CD4-positive, alpha-beta T cell treated with Interleukin-15 for 1 hour (primary cell): ENCODE measurements at places on chromosomes 1 and 21.

DNA sequence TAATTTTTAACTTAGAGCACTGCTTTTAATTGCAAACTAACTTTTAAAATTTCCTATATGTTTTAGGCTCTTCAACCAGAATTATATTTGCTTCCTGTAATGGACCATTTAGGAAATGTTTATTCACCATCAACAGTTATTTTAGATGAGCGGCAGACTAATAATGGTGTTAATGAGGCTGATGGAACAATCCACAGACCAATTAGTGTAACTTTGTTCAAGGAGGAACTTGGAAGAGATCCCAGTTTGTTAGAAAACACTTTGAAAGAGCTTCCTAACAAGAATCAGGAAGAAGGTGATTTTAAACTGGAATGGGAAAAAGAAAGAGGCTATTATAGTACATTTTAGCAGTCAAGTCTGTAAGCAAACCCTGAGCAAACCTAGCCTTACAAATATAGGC is 19.4 kb upstream of the GNG5 start:
- DNase-seq, result no peak

DNA sequence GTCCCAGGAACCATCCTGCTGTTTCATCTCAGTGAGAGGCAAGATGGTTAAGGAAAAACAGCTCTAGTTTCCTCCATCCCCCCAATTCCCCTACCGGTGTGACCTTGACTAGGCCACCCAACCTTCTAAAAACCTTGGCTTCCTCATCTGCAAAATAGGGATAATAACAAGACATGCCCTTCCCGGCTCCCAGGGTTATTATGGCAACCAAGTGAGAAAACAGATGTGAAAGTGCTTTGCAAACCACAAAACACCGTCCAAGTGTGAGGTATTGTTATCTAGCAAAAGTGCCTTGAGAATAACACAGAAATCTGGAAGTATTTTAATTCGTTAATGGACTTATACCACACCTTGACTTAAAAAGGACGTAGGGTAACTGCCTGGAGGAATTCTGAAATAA is 62.7 kb downstream of the ITPKB start:
- DNase-seq, result no peak

- no peak for DNase-seq
These were observed 20.6 kb upstream of the SLC45A3 start for GRCh38 chr1:205700865-205701401.

GRCh38 chr1:4700801-4701200 is 46.4 kb downstream of the AJAP1 start:
- no peak for DNase-seq

DNA sequence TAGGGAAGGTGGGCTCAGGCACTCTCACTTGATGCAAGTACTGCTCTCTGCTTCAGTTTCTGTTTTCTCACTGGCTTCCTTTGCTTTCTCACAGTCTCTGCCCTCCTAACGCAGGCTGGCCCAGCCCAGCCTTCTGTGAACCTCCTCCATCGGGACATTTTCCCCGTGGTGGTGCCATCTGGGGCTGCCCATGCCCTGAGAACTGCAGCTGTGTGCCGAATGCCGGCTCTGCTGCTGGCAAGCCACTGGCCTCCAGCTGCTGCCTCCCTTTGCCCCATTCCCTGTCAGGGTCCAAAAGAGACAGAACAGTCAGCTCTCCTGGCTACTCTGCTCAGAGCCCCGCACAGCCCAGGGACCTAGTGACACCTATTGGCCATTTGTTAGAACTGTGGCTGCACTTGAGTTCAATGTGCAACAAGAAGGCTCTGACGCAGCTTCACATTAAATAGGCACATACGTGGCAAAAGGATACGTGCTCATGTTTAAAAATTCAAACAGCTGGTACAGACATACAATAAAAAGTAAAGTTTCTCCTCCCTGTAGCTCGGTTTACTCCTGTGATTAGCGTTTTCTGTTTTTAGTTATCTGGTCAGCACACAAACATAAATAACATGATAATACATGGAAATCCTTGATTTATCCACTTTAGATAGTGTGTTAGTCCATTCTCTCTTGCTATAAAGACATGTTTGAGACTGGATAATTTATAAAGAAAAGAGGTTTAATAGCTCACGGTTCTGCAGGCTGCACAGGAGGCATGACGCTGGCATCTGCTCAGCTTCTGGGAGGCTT is 46.6 kb downstream of the FCRL5 start:
- peak; percentile 43 for DNase-seq

DNA sequence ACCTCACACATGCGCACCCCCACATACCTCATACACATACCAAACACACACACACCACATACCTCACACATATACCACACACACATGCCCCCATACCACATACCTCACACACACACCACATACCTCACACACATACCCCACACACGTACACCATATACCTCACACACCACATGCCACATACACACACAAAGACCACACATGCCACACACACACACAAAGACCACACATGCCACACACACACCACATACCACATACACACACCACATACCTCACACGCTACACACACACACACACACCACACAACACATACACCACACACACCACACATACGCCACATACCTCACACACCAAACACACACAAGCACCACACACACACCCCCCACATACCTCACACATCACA is 30.0 kb downstream of the HIVEP3 start:
- DNase-seq, result no peak

- no peak for DNase-seq
These were observed 716 bp upstream of the MTARC1 start for GRCh38 chr1:220786057-220786336.

DNA sequence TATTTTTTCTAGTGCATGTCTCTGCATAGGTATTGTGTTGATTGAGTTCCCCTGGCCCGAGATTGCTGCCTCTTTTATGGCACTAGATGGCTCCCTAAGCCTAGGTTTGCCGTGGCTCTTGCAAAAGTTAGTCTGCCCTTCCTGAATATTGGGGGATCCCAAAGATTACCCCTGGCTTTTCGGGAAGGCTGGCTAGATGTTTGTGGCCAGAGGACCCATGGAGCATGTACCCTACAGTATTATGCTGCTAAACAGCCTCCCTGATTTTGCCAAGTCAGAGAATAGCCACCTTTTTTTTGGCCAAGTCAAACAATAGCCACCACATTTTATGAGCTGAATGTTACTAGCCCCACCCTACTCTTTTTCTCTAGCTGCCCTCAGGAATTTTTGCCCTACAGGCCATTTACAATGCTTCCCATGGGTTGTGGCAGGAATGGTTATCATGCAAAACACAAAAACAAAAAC is 343.2 kb downstream of the OLFM3 start:
- no peak for DNase-seq

GRCh38 chr1:221478050-221478949 is 263.6 kb downstream of the DUSP10 start:
- peak; percentile 51 for DNase-seq

DNA sequence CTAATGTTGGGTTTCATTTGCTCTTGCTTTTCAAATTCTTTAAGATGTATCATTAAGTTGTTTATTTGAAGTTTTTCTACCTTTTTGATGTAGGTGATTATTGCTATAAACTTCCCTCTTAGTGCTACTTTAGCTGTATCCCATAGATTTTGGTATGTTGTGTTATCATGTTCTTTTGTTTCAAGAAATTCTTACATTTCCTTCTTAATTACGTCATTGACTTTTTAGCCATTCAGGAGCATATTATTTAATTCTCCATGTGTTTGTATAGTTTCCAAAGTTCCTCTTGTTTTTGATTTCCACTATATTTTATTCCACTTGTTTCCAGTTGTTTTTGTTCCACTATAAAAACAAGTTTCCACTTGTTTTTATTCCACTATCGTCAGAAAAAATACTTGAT is 15.0 kb downstream of the GPR88 start:
- DNase-seq, result no peak

- no peak for DNase-seq
These were observed 297.2 kb downstream of the TGFB2 start for GRCh38 chr1:218642033-218642948.

DNA sequence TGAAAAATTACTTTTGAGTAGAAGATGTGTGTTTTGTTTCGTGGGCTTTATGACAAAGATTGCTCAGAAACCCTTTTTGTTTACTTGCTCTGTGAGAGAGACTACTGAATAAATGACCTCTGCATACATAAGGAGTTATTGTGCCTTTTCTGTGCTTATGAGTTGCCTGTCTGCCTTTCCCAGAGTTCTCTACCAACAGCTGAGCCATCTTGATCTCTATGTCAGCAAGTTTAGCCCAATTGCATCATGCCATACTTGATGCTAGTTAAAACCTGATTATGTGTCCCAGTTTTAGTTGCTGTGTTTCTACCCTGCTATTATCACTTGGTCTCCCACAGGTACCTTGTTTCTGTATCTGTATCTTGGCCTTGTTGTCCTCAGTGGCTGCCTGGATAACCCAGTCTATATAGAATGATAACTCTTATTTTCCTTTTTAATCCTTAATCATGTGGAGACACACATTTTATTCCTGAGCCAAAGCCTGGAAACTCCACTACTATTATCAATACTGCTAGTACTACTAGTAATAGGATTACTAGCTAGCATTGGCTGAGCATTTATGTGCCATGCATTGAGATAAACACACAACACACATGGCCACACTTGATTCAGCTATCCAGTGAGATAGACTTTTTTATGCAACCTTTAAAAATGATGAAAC is 28.7 kb upstream of the GNG12 start:
- DNase-seq, result no peak

- no peak for DNase-seq
These were observed at the start of gene NT5C1A for GRCh38 chr1:39671793-39672550. NT5C1A (minus strand) TSS chr1:39672107; CDS start chr1:39672038, 69 bp downstream.

DNA sequence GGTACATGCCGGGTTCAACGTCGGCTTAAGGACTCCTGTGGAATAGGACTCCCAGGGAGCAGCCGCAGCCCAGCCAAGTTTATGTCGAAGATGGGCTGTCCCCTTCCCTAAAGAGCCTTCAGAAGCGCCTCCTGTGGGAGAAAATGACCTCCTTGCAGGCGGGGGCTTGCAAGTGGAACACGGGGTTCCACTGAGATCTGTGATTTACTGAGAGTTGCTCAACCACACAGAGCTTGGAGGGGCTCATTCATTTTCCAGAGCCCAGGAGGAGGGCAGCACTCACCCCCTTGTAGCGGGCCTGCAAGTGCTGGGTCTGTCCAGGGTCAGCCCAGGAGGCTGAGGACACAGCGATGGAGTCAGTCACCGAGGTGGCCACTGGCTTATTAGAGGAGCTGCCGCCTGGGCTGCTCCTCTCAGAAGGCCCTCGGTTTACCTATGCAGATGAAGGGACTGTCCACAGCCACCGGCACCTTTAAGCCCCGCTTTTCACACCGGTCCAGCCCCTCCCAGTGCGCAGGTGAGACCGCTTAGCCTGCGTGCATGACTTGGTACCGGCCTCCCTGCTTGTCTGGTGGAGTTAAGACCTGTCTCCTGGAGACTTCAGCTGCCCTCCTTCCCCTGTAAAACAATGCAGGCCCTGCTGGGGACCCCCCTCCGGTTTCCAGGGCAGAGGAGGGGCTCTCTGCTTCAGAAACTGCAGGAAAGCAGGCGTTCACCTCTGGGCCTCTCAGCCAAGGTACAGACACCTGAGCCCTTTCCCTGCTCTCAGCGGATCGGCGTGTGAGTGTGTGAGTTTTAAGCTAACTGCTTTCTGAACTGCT is 57.5 kb downstream of the ATP5PO start:
- no peak for DNase-seq

DNA sequence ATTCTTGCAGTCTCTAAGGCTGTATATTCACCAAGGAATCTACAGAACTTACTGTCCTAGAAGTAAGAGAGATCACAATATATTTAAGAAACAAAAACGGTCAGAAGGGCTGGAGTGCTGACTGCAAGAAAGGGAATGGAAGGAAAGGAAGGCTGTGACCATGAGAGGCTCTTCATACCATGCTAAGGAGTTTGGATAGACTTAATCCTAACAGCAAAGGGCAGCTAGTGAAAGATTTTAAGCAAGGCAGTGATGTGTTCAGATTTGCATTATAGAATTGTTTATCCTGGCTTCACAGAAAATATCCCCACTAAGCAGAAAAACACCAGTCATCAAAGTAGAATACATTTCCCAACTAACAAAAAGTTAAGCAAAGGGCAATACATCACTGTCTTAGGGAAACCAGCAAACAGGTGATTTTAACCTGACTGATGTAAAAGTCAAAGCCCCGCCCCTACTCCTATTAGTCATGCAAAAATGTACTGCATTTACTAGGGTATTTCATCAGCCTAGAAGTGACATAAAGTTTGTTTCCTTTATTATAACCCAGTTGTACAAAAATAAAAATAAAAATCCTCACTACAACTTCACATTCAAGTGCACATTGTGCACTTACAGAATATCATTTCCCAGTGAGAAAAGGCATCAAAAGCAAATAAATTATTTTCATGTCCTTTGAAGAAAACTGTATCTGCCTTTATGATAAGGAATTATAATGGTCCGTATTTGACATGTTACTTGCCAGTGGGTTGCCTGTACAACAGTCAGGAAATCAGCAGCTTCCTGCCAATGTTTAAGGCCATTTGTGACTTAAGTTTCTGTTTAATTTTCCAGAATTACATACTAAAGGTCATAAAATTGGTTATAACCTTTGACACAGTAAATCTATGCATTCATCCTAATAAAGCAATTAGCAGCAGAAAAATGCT is 17.2 kb downstream of the JAK1 start:
- DNase-seq, result no peak
